ENCODE measurements at places on chromosomes 5 and 9. TPM values are rescaled to one million over a fixed set of nuclear protein-coding genes. Genes with fewer than 3 reads are reported as not detected.

Gene SEMA5A
- polyA plus RNA-seq, result 27.5 TPM

Gene PCDHGA2
- 2.1 TPM for polyA plus RNA-seq

Gene ARID3C
- 0.18 TPM for polyA plus RNA-seq

Gene SH3GL2
- 0.08 TPM for polyA plus RNA-seq

Gene RIOK2
- 29.5 TPM for polyA plus RNA-seq

Gene GCNT4
- polyA plus RNA-seq, result 0.09 TPM

Gene XPA
- polyA plus RNA-seq, result 21.0 TPM

Gene PPP1R26
- 14.3 TPM for polyA plus RNA-seq

DNA sequence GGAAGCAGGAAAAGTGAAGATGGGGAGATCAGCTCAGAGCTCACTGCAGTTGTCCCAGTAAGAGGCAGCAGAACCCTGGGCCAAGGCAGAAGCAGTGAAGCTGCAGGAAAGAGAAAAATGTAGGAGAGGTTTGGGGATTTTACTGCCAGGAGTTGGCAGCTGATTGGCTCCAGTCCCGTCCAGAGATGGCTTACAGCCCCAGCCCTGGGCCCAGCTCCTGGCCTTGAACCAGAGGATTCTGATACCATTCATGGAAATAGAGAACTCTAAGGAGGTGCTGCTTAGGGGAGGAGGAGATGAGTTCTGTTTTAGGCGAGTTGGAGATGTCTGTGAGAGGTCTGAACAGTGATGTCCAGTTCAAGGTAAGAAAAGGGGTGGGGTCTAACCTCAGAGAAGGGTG is 4.6 kb downstream of the MORN5 start:
- no peak for DNase-seq

- DNase-seq, result no peak
Measured at GRCh38 chr5:43017428-43017815, 22.7 kb downstream of the ANXA2R start.

DNA sequence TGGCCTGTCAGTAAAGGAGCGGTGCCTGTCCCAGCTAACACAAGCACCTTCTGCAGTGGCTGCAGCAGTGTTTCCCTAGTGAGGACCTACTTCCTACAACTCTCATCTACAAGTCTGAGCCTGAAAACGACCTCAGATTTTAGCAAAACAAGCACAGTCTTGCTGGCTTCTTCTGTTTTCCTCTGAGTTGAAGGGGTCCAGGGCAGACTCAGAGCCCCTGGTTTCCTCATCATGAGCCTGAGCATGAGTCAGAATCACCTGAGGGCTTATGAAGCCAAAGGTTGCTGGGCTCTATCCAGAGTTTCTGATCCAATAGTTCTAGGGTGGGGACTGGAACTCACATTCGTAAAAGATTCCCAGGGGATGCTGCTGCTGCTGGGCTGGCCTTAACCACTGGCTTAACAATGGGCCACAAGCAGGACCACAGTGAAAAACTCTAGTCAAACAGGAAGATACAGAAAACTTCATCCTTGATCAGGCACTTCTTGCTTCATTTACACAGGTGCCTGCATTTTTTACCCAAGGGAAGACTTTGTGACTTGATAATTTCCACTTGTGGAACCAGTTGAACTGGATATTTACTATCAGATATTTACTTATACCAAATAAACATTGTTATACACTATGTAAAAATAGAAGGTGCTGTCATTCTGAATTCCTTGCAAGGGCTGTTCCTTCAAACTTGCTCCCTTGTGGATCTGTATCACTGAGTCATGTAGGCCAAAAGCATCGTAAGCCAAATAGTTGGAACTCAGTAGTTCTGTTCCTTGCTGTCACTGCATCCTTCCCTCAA is 4.3 kb upstream of the ACER2 start:
- DNase-seq, result no peak

DNA sequence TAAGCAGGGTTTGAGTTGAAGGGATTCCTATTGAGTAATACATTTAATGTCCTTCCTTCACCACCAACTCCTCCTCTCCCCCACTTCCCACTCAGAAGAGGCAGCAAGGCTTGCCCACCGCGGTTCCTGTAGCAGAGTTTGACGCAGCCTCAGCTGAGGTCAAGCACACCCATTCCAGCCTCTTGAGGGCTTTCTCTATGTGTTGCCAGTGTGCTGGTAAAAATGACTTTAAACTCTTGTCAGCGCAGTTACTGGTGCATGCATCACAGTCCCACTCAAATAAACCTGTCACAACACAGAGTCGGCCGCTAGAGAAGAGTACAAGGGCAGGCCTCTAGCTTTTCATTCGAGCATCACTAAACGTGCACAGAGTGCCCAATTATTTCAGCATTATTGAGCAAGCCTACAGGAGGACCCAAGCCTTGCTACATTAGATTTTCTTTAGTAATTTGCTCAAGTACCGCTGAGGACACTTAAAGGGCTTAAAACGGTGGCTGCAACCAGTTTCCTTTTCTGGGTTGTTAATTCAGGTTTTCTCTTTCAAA is 79.6 kb downstream of the TLE4 start:
- no peak for DNase-seq

- DNase-seq, result no peak
Measured at GRCh38 chr5:67510204-67510603, 313.6 kb upstream of the CD180 start.

DNA sequence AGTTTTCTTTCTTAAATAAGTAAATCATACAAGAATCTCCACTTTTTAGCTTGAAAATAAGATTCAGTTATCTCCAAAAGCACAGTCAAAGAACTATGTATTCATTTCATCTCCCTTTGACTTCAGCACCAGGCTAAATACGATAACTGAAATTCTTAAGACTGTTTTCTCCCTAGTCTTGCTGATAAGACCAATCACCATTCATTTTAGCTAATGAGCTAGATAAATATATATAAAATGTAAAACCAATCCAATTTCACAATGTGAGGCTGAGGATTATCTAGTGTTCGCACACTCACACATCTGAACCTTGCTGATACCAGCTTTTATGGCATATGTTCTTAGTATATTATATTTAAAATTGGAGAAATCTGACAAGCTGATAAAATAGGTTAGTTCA is 17.3 kb upstream of the ZNF622 start:
- DNase-seq, result no peak

GRCh38 chr9:79193001-79193400 is 378.8 kb upstream of the TLE4 start:
- DNase-seq, result no peak

DNA sequence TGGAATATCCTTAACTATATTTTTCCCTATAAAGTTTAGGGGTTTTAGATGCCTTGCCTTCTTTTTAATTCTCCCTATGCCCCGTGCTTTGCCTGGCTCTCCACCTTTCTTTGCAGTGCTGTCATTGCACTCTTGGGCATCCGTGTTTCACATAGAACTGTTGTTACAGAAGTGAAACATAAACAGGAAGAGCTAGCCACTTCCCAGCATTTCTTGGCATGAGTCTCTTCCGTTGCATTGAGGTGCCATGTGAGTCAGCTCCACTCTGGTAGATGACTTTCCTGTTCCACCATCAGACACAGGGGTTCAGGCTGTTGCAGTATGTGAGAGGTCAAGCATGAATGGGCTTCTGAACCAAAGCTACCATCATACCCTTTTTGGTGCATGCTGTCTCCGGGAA is 73.4 kb downstream of the ANGPTL2 start:
- peak; percentile 60 for DNase-seq

DNA sequence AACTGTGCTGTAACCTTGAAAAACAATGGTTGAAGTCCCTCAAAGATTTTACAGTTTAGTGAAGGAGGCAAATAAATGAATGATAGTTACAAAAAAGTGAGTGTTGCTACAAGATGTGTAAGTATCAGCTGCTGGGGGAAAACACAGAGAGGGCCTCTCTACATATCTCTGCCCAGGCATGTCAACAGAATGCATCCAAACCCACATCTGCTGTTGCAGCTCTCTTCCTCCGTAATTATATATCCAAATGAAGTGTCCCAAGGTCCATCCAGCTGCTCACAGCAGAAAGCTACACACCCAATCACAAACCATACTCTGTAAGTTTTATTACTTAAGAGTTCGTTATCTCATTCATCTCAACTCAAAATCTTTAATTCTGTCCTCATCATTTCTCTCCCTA is 584.6 kb downstream of the ANXA1 start:
- no peak for DNase-seq

DNA sequence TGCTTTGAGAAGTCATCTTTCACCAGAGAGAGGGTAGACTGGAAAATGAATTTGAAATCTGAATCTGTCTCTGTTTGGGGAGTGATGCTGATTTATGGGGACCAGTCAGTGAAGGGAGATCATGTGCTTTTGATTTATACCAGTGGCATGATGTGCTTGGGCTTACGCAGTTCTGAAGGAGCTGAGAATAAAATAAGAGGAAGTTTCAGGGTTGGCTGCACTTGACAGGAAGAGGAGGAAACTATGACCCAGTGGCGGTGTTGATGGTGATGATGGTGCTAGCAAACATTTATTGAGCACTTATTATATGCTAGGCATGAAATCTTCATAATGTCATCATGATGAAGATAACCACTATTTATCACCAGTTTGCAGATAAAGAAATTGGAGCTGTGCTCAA is 136.4 kb upstream of the GLRA1 start:
- no peak for DNase-seq

GRCh38 chr9:677461-678097 is 163.9 kb upstream of the DMRT1 start:
- DNase-seq, result peak; percentile 55

- DNase-seq, result no peak
Measured at GRCh38 chr9:12538842-12539579, 154.2 kb upstream of the TYRP1 start.

- no peak for DNase-seq
Measured at GRCh38 chr9:26745111-26745510, 147.5 kb downstream of the CAAP1 start.

DNA sequence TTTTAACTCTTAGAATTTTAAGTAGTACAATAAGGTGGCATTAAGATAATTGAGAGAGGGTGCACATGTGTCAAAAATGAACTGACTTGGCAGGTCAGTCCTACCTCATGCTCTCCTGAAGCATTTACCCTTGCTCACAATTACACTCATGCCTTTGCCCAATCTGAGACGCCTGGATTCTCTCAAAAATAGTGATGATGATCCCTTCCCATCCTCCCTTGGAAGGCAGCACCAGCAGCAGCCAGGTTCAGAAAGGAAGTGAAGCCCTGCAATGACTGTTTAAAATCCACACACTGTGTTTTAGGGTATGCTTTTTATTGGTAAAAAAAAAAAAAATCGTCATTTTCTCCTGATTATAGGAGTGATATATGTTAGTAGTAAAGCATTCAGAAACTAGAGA is 246.6 kb downstream of the PRELID2 start:
- no peak for DNase-seq

- DNase-seq, result no peak
Measured at GRCh38 chr9:122158202-122158601, 1.4 kb downstream of the NDUFA8 start.

DNA sequence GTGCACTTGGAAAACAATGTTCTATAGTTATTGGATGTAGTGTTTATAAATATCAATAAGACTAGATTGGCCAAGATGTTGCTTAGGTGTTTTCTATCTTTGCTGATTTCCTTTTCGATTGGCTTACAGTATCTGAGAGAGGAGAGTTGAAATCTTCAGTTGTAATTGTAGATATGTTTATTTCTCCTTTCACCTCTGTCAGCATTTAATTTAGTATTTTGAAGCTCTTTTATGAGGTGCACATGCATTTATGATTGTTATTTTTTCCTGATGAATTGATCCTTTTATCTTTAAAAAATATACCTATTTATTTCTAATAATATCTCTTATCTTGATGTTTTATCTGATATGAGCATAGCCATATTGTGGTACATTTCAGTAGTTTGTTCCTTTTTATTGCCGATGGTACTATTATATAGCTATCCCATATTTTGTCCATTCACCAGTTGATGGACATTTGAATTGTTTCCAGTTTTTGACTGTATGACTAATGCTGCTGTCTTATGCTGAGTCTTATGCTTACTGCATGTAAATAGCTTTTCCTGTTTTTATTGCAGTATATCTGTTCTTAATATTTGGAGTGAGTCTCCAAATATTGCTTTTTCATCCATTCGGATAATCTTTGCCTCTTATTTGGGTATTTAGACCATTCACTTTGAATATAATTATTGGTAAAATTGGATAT is 34.7 kb downstream of the ERCC6L2 start:
- no peak for DNase-seq

DNA sequence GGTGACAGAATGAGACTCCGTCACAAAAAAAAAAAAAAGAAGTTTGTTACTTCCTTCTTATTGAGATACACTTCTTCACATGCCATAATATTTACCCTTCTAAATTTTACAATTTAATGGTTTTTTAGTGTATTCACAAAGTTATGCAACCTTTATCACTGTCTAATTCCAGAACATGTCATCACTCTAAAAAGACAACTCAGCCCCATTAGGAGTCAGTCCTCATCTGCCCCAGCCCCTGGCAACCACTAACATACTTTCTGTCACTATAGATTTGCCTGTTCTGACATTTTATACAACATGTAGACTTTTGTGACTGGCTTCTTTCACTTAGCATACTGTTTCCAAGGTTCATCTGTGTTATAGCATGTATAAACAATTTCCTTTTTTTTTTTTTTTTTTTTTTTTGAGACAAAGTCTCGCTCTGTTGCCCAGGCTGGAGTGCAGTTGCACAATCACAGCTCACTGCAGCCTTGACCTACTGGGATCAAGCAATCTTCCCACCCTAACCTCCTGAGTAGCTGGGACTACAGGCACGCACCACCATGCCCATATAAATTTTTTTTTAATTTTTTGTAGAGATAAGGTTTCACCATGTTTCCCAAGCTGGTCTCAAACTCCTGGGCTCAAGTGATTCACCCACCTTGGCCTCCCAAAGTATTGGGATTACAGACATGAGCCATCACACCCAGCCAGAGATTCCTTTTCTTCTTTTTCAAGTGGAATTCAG is 18.0 kb downstream of the AQP3 start:
- no peak for DNase-seq

- DNase-seq, result peak; percentile 34
Measured at GRCh38 chr5:53170746-53171349, 61.3 kb upstream of the MOCS2 start.

All from hindlimb muscle (tissue), 1 donor.